ENCODE measurements at places on chromosomes 7 and 10.

GRCh38 chr10:75208181-75208580 lies 2.4 kb upstream of the VDAC2 start:
- DNase-seq: no peak

DNA sequence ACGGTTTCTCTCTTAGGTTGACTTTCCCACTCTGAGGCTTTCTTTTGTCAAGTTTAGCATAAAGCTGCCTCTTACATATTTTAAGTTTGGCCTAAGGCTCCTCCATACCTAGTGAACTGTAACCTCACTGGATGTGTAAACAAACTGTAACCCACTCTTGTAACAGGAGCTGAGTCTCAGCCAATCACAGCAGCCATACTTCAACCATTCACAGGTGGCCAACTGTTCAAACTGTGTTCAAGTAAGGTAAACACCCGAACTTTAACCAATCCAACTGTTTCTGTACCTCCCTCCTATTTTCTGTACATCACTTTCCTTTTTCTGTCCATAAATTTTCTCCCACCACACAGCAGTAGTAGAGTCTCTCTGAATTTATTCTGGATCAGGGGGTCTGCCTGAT lies 7.7 kb upstream of the NRBF2 start:
- DNase-seq: no peak

DNA sequence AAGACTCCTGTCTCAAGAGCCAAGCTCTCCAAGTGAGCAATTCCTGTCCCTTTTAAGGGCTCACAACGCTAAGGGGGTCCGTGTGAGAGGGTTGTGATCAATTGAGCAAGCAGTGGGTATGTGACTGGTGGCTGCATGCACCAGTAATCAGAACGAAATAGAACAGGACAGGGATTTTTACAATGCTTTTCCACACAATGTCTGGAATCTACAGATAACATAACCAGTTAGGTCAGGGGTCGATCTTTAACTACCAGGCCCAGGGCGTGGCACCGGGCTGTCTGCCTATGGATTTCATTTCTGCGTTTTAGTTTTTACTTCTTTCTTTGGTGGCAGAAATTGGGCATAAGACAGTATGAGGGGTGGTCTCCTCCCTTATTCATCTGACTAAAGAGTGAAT lies 54.9 kb upstream of the SP4 start:
- no peak for DNase-seq

DNA sequence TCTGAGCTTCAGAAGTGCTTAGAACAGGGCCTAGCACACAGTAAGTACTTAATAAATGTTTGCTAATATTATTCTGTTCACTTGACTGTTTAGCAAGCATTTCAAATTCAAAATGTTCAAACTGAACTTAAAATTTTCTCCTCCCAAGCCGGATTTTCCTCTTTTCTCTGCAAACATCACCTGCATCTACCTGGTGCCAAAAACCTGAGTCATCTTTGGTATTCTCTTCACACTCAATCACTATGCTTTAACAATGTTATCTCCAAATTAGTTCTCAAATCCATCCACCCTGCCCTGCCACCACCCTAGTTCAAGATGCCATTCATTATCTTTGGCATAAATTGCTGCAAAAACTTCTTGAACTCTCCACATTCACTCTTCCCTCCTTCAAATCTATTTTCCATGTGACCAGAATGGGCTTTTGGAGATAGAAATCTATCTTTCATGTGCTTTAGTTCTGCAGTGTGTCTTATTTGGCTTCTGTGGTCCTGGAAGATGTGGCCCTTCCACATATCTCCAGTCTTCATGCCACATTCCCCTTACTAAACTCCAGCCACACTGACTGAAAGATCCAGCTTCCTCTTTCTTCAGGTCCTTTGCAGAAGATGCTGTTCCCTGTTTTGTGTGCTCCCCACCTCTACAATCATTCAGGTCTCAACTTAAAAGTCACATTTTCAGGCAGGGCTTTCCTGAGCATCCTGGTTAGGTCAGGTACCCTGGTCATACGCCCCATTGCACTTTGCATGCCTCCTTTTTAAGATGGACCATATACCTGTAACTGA lies 2.0 kb downstream of the GGCT start:
- no peak for DNase-seq

DNA sequence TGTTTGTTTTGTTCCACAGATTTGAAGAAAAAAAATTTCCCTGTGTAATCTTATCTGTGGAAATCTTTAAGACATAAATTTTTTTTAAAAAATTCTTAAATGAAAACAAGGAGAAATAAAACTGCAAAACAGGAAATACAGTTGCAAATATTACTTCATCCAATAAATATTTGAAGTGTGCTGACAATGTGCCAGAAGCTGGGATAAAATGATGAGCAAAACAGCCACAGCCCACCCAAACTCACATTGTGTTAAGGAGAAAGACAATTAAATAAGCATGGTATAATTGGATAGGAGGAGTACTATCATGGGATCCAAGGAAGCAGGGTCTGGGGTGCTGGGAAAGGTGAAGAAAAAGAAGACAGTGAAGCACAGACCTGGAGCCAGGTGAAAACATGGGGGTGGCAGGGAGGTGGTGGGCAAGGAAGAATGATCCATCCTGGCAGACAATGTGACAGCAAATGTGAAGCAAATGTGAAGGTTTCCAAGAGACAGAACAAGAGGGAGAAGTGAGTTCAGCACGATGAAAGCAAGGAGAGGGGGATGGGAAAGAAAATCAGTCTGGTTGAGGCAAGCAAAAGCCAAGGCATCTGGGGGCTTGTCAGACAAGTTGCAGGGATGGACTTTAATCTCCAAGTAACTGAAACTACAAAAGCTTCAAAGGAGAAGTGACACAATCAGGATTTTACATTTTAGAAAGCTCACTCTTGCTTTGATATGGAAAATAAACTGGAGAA lies 135.9 kb downstream of the HIBADH start:
- DNase-seq: no peak

- DNase-seq: no peak
Measured at GRCh38 chr7:156665101-156665500, 24.5 kb downstream of the RNF32 start.

GRCh38 chr10:30000802-30001571 lies 58.4 kb downstream of the JCAD start:
- DNase-seq: no peak

GRCh38 chr7:15419596-15419995 lies 142.2 kb downstream of the AGMO start:
- no peak for DNase-seq

DNA sequence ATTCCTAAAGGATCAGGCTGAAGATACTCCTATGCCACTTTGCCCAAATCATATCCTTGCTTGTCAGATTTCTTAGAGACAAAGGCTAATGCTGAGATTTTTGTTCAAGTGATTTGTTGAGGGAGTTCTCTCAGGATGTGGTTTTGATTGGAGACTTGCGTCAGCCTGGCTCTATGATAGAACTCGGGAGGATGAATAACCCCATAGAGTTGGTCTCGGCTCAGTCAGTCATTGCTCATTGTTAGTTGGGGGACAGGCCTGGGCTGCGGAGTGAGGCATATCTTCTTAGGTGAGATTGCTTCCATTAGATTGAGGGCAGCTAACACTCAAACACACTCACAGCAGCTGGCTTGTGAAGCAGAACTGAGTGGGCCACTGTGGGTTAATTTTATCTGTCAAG lies 203.4 kb downstream of the KIF20B start:
- no peak for DNase-seq

- DNase-seq: peak; percentile 62
Measured at GRCh38 chr7:29017713-29018112, 59.6 kb upstream of the TRIL start.

- peak; percentile 6 for DNase-seq
Measured at GRCh38 chr7:102912742-102913141, at the start of gene LRRC17. Gene LRRC17, plus strand, starts transcription at chr7:102913000. Its CDS starts 20,914 bp downstream, at chr7:102933914.

GRCh38 chr7:80488406-80488805 lies 23.5 kb downstream of the GNAT3 start:
- DNase-seq: no peak

- DNase-seq: peak; percentile 76
Measured at GRCh38 chr7:68176974-68177373, 1180.3 kb downstream of the TYW1 start.

GRCh38 chr7:55514546-55515265 lies 57.6 kb downstream of the VOPP1 start:
- DNase-seq: no peak

- no peak for DNase-seq
Measured at GRCh38 chr10:132319853-132320653, 11.9 kb upstream of the LRRC27 start.

DNA sequence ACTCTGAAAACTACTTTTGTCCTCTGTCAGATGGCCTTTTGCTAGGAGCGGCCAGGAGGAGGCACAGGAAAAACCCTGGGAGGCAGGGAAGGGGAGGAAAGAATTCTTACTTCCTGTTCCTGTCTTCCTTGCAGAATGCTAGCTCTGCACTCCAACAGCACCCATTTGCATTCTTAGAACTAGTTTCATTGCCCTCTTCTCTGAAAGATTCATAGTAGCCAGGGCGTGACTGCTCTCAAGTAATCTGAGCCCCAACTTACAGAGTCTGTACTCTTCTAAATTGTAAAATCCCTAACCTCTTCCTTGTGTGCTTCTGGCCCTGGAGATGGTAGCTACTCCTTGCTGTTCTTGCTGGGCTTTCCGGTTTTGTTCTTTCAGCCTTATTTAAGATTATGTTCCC lies 75.3 kb upstream of the STEAP1 start:
- no peak for DNase-seq

GRCh38 chr10:34139559-34139958 lies 675.5 kb downstream of the PARD3 start:
- no peak for DNase-seq

DNA sequence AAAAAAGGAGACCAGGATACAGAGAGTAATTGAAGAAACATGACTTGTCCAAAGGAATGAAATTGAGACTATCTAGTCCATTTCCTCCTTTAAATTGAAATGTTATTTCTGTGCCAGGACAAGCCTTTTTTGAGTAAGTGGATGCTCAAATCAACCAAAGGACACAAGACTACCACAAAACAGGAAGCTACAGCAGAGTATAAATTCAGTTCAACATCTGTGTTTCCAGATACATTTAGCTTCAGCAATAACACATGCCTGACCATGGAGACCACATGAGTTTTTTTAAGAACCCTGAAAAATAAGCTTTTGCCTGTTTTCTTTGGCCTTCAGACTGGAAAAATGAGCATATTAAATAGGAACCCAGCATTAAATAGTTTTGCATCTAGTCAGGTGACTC lies 707.5 kb downstream of the ZWINT start:
- DNase-seq: no peak

Measured in NCI-H187 treated with DMSO at 0.1 percent for 48 hours (cell line).